ENCODE measurements at places on chromosomes 3 and 15.

DNA sequence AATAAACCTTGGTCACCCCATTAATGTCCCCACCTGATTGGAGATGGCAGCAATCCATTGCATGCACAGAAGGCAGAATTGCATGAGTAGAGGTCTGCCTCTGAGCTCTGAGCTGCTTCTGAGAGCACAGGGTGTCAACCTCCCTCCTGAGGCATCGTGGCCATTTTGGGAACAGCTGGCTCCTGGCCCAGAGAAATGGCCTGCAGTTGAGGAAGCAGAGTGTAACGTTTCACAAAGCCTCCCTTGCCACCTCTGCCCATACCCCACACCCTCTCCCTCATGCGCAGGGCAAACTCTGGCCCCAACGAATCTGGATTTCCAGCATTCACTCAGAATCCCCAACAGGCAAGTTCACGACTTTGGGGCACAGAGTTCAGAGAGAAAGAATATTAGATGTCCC lies 198.9 kb downstream of the ADAMTS9 start:
- DNase-seq = no peak

DNA sequence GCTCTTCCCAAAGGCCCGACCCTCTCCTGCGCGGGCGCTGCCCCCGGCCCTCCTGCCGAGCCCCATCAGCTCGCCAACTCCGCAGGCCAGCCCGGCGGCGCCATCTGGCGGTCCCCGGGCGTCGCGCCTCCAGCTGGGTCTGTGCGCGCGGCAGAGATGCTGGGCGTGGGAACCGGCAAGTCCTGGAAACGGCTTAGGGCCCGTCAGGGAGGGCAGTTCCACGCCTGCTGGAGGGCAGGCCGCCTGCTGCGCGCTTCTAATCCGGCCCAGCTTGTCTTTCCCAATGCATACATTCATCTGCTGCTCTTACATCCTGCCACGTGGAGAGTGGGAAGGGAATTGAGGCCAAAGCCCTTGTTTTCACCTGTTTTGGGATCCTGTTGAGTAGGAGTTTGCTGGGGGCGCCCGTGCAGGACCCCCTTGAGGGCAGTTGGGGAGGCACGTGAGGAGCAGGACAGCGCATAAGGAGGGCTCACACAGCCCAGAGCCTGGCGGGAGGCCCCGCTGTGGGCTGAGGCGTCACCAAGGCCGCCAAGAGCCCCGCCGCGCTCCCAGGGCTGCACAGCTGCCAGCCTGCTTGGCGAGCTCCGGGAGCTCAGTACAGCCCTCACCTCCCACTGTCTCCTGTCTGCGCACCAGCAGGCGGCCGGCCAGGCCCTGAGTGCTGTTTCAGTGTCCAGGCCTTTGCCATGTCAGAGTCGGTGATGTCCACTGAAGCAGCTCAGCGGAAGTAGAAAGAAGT lies 165.6 kb downstream of the NSMCE3 start:
- no peak for DNase-seq

DNA sequence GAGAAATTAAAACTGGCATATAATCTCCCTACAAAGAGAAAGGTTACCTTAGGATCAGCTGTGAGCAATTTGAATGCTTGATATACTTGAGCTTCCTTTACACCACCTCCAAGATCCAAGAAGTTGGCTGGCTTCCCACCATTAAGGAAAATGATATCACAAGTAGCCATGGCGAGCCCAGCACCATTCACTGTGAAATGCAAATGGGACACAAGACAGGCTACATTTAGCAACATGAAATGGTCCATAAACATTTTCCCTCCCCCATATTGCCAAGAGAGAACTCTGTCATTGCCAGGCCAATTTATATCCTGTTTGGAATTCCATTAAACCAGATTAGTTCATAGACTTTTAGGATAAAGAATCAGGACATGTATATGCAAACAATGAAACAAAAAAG lies 158.7 kb downstream of the SUCLG2 start:
- no peak for DNase-seq

DNA sequence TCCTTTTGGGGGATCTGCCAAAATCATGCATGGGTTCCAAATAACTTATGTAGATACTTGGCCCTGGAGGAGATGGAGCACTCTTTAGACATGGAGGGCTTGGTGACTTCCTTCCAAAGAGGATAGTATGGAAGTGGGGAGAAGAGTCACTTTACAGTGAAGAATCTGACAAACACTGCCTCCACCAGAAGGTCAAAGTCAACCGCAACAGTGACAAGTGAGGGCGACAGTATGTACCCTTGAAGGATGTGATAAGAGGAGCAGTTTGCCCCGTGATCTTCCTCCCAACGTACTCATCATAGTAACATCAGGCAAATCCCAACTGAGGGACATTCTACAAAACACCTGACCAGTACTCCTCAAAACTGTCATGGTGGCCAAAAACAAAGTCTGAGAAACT lies 62.0 kb downstream of the LMCD1 start:
- DNase-seq = no peak

- DNase-seq = no peak
Observed at GRCh38 chr15:41703120-41703519, 42.9 kb downstream of the MGA start.

DNA sequence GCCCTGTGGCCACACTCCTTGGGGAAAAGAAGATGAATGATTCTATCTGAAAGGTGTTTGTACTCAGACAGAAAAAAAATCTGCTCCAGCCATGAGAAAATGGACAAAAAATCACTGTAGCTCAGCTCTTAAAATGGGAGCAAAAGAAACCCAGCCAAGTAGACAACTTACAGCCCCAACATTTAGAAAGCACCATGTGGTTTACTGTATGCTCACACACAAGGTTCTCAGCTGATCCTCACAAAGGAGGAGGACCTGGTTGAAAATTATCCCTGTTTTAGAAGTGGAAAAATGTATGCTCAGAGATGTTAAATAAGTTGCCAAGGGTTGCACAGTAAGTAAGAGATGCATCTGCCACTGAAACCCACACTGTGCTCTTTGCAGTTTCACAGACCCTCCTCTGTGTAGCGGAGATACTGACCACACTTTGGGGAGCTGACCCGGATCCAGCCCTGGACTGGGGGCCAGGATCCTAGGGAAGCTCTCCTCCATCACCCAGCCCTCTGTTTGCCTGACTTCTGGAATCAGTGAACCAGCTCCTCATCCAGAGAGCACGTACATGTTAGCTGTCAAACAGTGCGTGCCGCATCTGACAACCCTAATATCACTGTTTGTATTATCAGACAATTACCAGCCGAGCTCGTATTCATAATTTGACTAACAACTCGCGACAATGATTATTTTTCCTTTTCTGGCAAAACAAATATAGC lies 32.7 kb upstream of the TPRG1 start:
- DNase-seq = no peak

GRCh38 chr3:130916507-130917167 lies 22.8 kb downstream of the ATP2C1 start:
- DNase-seq = no peak

- no peak for DNase-seq
Observed at GRCh38 chr15:73965758-73966113, 26.4 kb downstream of the STOML1 start.

- no peak for DNase-seq
Observed at GRCh38 chr15:95884276-95884675, 446.2 kb upstream of the NR2F2 start.

GRCh38 chr3:126515066-126515706 lies 2.4 kb downstream of the UROC1 start:
- no peak for DNase-seq

- DNase-seq = no peak
Observed at GRCh38 chr15:41605566-41605965, 46.6 kb downstream of the TYRO3 start.

- DNase-seq = no peak
Observed at GRCh38 chr3:33644582-33644981, 73.5 kb downstream of the CLASP2 start.

- DNase-seq = no peak
Observed at GRCh38 chr3:33231756-33232465, 13.3 kb upstream of the SUSD5 start.

DNA sequence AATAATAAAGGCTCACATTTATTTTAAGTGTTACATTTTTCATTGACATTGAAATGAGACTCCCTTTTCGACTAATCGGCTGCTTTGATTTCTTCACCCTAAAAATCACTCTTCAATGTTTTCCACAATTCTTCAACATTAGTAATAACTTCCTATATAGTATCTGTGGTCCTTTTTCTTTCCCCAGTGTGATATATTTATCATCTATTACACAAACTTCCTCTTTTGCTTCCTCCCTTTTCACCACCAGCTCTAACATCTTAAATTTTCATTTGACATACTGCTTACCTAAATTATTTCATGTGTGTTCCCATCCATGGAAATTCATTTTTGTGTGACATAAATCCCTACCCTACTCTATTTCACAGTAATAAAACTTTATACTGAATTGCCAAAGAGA lies 244.4 kb downstream of the TIGIT start:
- DNase-seq = no peak

DNA sequence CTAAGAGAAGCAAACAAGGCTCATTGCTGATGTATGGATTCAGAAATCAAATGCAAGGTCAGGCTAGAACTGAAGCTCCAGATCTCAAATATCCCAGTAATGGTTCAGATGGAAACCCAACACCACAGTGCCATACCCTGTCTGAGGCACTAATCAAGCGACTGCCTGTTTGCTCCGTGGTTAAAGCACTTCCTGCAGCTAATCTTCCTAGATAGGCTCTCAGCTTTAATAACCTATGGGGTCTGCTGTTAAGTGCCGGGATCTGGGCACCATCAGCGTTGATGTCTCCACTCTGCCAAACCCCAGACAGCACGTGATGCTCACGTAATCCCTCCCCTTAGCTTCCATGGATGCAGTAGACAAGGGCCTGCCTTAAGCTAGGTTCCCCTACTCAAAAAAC lies 262.6 kb downstream of the MECOM start:
- DNase-seq = no peak

- DNase-seq = no peak
Observed at GRCh38 chr15:25883463-25884259, 20.5 kb upstream of the ATP10A start.

- DNase-seq = no peak
Observed at GRCh38 chr15:64574301-64575017, 114.1 kb downstream of the ZNF609 start.

- no peak for DNase-seq
Observed at GRCh38 chr3:184145111-184145524, 10.0 kb downstream of the EIF2B5 start.

DNA sequence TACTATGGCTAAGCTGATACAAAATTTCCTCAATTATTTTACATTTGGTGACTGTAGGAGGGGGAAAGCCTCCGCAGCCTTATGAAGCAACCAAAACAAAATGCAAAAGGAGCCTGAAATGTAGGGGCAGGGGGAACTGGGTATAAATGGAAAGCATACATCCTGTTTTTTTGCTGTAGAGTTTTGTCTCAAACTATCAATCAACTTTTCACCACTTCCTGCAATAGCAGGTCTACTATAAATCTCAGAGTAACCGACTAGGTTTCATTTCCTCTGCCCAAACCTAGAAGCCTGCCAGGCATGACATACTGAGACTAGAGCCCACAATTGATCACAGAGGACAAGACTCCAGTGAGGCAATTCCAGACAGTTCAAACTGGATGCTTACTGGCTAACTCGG lies 91.3 kb downstream of the SHQ1 start:
- DNase-seq = no peak

GRCh38 chr3:182583545-182583944 lies 209.8 kb upstream of the ATP11B start:
- no peak for DNase-seq

GRCh38 chr15:74958908-74959585 lies 2.5 kb upstream of the RPP25 start:
- DNase-seq = no peak

- DNase-seq = no peak
Observed at GRCh38 chr3:194556086-194557056, 69.6 kb upstream of the ATP13A3 start.

DNA sequence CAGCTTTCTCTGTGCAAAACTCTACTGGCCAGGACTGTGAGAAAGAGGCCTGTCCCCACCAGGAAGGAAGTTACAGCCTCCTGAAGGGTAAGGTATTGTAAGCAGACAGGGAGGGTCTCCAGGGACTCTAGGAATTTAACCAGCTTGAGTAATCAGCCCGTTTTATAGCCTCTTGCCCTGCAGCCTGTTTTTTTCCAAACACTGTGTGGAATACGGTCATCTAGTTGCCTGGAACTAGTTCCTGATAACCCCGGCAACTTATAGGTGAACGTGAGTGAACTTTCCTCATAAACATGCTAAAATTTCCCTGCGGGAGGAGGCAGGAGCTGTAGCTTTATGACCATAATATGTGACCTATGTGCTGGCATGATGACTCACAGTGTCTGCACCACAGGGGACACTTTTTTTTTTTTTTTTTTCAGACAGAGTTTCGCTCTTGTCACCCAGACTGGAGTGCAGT lies 60.1 kb upstream of the DAZL start:
- no peak for DNase-seq

GRCh38 chr3:186381424-186382216 lies 19.6 kb upstream of the DGKG start:
- no peak for DNase-seq

GRCh38 chr15:28098360-28098765 lies 752 bp downstream of the OCA2 start:
- no peak for DNase-seq

GRCh38 chr3:30768703-30769550 lies 125.5 kb downstream of the GADL1 start:
- peak; percentile 41 for DNase-seq

GRCh38 chr15:61025781-61026180 lies 203.3 kb downstream of the RORA start:
- no peak for DNase-seq
